ENCODE measurements at places on chromosomes 7 and 10.
A peak's percentile ranks its signal among the peaks of the same experiment; 100 is the strongest.

- DNase-seq: no peak
Observed at GRCh38 chr7:98423043-98423442, 22.2 kb upstream of the BAIAP2L1 start.

DNA sequence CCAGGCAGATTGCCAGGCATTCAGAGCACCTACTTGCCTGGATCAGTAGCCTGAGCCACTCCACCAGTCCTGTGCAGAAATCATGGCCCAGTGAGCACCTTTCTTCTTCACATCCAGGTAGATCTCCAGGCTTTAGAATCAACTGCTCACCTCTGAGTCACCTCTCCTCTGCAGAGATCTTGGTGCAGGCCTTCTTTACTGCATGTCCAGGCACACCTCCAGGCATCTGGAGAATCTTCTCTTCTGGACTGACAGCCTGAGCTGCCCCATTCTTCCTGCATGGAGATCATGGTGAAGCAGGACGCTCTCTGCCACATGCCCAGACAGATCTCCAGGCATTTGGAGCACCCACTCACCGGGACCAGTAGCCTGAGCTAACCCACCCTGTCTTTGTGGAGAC, 894.5 kb upstream of the MBL2 start:
- no peak for DNase-seq

DNA sequence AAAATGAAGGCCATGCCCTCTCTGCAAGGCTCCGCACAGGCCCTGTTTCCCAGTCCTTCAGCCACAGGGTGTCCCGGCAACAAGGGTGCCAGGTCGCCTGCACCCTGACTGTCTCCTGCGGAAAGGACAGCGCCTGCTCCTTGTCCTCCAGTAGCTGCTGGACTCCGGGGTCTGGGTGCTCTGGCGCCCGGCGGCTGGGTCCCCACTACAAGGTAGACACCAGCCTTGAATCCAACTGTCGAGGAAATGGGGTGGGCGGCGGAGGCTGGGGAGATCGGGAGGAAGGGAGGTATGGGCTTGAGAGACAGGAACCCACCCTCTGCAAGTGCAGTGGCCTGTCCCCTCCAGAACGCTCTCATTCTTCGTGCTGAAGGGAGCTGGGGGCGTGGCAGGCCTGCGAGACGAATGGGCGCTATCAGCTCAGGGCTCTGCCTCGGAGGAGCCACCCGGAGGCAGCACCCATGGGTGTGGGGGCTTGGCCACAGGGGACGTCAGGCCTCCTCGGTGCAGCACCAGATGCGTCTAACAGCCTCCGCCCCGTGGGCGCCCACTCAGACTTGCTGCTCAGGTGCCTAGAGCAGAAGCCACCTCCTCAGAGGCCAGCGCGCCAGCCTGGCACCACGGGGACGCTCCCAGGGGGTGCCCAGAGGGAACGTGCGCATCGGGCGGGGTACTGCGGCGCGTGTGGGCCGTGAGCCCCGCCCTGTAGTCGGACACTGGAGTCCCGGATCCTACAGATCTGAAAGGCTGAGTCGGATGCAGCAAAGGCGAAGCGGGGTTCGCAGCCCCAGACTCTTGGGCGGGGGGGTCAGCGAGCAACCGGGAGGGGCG, 15.6 kb downstream of the ADAM8 start:
- peak; percentile 5 for DNase-seq

DNA sequence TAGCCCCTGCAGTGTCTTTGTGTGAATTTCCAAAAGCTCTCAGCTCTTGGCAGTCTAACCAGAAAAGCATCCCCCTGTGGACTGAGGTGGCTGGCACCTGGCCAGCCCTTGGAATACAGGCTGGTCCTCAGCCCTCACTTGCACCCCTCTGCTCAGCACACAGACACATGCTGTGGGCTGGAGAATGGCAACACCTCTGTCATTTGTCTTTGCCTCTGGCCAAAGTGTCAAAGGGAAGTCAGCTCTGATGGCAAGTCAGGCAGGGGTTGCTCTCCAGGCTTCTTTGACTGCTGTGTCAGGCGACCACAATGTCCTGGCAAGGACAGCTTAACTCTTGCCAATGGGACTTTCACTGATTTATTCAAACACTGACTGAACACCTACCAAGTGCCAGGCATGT, 724.8 kb downstream of the INHBA start:
- no peak for DNase-seq

GRCh38 chr7:67875558-67875957, 878.9 kb downstream of the TYW1 start:
- DNase-seq: no peak

GRCh38 chr7:7207876-7208275, 25.5 kb downstream of the C1GALT1 start:
- no peak for DNase-seq

GRCh38 chr10:30816820-30817171, 187.2 kb upstream of the LYZL2 start:
- no peak for DNase-seq

DNA sequence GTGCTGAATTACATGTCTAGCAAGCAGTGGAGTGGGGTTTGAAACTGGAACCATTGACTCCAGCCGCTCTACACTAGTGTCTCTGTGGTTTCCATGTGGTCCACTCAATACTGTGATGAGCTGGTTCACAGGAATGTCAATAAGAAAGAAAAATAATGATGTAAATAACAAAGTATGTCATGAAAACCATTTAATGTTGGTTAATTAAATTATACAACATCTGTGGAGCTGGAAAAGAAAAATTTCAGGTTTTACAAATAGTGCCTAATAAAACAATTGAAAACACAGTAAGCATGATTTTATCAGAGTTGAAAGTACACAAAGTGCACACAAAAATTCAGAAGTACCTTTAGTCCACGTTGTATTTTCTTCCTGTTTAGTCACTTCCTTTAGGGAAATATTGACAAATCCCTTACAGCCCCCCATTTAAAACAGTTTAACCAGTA, 28.7 kb upstream of the NAMPT start:
- DNase-seq: no peak

DNA sequence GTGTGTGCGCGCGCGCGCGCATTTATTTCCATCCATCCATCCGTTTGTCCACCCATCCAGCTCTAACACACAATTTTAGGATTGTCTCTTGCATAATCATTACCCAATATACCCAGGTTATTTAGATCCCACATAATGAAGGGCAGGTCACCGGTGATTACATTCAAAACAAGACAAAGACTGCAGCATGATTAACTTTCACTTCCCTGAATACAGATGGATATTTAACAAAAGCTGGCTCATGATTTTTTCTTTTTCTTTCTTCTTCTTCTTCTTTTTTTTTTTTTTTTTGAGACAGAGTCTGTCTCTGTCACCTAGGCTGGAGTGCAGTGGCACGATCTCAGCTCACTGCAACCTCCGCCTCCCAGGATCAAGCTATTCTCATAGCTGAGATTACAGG, 86.2 kb downstream of the SH3PXD2A start:
- no peak for DNase-seq

DNA sequence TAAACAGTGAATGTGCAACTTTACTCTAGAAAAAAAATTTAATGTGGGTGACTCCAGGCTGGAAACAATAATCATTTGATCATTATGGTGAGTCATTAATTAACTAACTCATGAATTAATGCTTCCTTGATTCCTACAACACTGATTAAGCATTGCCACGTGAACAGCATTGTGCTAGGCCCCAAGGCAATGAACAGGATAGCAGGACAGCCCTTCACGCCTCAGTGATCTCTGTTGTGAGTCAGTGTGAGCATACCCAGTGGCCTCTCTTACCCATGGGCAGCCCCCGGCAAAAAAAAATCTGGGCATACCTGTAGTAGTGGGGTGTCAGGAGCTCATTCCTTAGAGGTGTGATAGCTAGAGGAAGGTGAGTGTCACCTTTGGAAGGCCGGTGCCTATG, 76.0 kb downstream of the DENND2A start:
- no peak for DNase-seq

GRCh38 chr10:113097036-113097435, 147.0 kb downstream of the TCF7L2 start:
- DNase-seq: no peak

DNA sequence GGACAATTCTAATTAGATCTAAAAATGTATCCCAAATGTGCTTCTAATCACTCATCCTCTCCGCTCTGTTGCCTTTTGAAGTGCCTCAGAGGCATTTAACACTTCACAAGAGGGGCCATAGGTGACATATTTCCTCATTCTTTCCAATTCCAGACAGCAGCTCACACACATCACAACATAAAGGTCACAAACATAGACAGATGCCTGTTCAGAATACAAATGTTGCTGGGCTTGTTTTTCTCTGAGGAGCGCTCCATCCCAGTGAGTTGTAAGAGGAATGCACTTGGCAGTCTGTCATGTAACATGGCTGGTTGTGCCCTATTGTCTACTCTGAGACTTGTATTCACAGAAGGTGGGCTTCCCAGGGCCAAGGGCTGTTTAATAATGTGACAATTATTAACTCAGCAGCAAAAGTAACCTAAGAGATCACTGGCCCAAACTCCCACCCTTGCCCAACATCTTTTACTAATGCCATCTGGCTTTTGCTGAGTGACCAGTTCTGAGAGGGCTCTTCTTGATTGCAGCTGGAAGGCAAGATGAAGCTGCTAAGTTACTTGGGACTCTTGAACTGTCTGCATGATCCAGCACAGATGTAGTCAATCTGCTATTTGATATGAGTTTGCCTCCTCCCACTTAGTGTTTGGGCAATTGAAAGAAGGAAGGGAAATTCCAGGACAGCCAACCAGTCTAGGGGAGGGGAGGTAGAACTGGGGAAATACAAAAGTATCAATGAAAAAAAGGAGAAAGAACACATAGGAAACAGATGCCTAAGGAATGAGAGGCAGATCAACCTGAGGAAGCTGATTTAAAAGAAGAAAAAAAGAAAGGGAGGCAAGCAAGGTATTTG, 13.6 kb downstream of the PON2 start:
- peak; percentile 82 for DNase-seq

DNA sequence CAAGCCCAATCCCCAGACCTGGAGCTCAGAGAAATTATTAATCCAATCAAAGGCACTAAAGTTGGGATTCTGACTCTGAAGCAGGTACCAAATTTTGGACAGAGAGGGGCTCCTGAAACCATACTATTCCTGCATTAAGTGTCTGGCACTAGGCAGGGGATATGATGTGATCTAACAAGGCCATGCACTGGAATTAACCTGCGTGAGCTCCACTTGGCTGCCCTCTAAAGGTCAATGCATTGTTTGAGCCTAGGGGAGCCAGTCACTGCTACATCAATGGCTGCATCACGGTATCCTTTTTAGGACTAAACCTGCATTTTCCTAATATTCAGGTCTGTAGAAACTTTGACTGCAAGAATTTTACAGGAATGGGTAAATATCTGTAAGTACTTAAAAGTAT, 42.1 kb downstream of the ST8SIA6 start:
- DNase-seq: no peak

GRCh38 chr10:132893090-132893489, 49.3 kb downstream of the CFAP46 start:
- DNase-seq: no peak

- peak; percentile 49 for DNase-seq
Observed at GRCh38 chr7:70595755-70596597, 536.0 kb upstream of the GALNT17 start.

DNA sequence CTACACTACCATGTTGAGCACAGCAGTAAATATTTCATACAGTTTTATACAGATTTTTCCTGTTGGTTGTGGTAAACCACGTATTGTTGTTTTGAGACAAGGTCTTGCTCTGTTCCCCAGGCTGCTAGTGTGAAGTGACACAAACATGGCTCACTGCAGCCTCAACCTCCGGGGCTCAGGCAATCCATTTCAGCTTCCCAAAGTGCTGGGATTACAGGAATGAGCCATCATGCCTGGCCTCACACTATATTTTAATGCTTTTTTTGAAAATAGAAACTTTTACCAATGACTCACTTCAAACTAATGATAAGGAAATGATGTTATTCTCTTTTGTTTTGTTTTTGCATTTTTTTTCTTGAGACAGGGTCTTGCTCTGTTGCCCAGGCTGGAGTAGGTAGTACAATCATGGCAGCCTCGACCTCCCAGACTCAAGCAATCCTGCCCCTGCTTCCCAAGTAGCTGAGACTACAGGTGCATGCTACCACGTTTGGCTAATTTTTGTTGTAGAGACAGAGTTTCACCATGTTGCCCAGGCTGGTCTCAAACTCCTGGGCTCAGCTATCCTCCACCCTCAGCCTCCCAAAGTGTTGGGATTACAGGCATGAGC, 210.6 kb downstream of the TPST1 start:
- no peak for DNase-seq

DNA sequence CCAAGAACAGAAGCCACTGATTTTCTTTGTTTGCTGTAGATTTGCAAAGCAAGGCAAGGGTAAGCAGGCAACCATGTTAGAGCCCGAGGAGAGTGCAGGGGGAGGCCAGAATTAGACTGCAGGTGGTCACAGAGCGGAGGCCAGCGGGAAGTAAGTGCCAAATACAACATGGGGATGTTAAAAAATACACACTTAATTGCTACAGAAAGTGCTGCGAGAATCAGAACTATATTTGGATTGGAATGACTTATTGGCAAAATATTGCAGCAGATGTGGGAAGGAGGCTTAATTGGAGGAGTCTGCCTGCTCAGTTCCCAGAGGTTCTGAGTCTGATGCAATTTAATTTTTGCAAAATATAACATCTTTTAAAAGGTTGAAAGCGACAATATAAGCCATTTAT, 49.7 kb upstream of the ADCY1 start:
- DNase-seq: no peak

GRCh38 chr7:24456526-24457218, 116.6 kb upstream of the PALS2 start:
- no peak for DNase-seq

GRCh38 chr7:5681423-5681822, 100.0 kb downstream of the RNF216 start:
- DNase-seq: no peak

DNA sequence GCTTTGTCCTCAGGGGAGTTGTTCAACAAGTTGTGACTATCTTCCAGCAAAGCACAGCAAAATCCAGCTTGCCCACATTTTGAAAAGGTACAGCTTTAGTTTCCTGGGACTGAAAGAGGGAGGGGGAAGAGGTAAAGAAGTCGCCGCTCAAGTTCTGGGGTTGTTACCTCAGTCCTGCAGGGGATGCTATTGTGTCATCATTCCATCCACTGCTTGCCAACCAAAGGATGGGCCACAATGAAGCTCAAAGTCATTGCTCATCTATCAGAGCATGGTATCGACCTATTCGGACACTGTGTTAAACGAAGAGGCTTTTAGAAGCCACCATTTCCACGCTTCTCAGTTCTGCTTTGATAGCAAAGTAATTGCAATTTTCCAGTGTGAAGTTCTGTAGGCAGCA, 34.3 kb downstream of the NPY start:
- no peak for DNase-seq

GRCh38 chr10:14397066-14397465, 66.3 kb upstream of the FRMD4A start:
- DNase-seq: no peak

DNA sequence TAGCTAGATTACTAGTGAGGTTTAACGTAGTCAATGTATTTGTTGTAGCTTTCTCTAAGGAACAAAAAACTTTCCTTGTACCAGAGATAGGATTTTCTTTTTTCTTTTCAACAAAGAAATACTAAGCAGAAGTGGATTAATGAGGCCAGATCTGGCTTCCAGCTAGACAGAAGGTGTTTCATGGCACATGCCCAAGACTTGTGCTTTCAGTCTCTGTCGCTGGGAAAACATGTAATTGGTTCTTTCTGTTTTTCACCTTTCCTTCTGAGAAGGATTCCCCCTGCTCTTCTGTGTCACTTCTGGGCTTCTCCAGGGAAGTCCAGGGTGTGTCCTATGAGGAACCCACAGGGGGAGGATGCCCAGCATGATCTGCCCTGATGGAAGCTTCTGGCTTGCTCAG, 492.2 kb downstream of the CCSER2 start:
- DNase-seq: no peak

GRCh38 chr7:133781486-133782090, 345.6 kb upstream of the LRGUK start:
- DNase-seq: peak; percentile 73

GRCh38 chr10:77600640-77601039, 37.0 kb downstream of the KCNMA1 start:
- DNase-seq: no peak
